Fibroblast of skin of left biceps (primary cell): ENCODE measurements at places on chromosomes 6 and 20.

- DNase-seq: no peak
Observed at GRCh38 chr6:31681135-31681671, 336 bp upstream of the LY6G5C start.

DNA sequence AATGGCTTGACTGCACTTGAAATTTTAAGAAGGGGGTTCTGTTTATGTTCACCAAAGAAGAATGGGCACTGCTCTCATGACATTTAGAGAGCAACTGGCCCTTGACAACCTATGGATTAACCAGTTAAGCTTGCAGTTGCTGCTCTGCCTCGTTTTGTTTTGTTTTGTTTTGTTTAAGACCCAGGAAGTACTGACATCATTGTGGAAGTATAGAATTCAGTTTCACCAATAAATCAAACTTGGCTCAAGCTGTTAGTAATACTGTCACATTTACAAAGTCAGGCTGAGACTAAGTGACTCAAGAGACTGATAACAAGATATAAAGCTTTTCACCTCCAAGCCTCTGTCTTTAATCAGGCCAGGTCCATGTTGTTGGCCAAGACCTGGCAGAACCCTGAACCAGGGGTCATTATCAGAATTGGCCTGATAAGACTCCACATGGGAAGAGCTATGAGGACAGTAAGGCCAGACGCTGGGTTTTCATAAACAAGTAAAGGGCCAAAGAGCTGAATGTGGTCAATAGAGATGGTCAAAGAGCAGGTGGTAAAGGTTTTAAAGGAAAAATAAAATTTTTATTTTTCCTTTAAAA is 99.4 kb upstream of the VGLL2 start:
- DNase-seq: no peak

- no peak for DNase-seq
Observed at GRCh38 chr6:13759025-13759424, 47.4 kb upstream of the RANBP9 start.

DNA sequence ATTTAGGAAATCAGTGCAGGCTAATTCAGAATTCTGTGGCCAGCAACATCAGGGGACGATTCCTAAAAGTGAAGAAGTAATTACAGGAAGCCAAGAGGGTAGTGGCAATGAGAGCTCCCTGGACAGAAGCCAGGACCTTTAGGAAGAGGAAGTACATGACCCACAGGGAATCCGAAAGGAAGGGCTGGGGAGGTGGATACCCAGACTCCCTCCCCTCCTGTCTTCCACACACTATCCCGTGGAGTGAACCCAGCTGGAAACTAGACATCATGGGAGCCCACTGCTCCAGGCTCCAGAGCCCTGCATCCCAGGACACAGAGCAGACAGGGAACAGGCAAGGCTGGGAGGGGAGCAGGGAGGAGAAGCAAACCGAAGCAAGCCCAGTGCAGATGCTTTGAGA is 83.0 kb downstream of the SNX5 start:
- no peak for DNase-seq

DNA sequence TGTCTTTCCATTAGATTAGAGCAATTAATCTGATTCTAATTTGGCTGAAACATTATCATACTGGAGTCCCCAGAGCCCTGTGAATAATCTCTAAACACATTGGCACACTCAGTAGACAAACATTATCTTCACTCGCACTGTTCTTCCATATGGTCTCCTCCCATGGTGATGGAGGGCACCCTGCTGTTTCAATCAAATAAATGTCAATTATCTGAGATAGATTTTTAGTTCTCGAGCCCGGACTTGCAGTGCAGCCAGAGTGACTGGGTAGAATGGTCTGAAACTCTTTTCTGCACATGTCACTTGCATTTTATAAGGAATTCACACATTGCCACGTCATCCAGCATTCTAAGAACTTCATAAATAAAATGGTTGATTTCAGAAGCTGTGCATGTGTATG is 90.6 kb upstream of the MAP3K7 start:
- DNase-seq: no peak

DNA sequence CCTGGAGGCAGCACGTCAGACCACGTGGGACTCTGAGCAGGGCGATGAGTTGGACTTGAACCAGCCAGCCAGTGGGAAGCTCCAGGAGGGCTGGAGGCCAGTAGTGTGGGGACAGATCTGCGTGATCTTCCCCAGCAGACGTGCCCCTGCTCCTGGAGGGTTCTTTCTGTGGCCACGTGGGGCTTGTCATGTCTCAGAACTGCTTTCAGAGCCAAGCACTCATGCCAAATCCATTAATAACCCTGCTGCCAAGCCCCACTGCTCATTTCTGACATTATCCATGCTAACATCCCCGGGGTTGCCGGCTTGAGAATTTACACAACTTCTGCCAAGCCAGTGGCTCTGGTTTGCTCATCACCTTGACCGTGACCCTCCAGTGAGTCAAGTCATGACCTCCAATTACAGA is 38.3 kb downstream of the SIRPA start:
- DNase-seq: no peak

DNA sequence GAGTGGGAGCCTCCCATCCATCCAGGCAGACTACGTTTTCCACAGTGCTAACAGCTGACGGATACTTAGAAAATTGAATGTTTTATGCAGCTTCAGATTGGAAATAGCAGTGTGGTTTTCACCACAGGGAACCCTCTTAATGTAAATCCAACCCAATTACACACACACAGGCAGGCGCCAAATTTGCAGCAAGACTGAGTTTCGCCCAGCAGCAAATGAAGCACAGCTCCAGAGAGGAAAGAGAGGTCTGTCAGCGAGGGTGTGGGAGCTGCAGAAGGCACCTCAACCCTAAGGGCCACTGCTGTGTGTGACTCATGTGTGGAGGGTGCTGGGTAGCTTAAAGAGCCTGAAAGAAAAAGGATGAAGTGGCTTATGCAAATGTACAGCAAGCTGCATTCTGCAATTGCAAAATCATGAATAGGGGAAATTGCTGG is 365.7 kb downstream of the MAFB start:
- peak; percentile 5 for DNase-seq

- no peak for DNase-seq
Observed at GRCh38 chr6:75386050-75386770, 101.6 kb upstream of the TMEM30A start.

- no peak for DNase-seq
Observed at GRCh38 chr20:51084593-51085377, 61.9 kb upstream of the KCNG1 start.
